ENCODE measurements at places on chromosomes 7 and 10.
A peak's percentile ranks its signal among the peaks of the same experiment; 100 is the strongest.

GRCh38 chr7:23696916-23697441 lies 13.0 kb upstream of the STK31 start:
- peak; percentile 74 for DNase-seq

DNA sequence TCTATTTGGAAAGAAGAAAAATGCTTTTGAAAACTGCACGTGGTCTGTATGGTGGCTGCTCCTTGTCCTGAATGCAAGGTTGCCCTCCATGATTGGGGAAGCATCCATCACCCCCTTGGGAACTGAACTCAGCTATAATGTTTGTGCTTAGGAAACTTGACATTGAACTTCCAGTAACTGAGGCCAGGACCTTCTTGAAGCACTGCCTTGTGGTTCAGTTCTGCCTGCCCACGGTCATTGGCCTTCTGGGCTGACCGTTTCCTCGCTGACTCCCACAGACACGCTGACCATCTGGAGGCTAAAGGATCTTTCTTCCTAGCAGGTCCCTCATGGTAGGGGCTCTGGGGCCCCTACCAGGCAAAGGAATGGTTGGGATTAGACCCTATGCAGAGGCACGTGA lies 247.8 kb downstream of the CAMK1D start:
- no peak for DNase-seq

DNA sequence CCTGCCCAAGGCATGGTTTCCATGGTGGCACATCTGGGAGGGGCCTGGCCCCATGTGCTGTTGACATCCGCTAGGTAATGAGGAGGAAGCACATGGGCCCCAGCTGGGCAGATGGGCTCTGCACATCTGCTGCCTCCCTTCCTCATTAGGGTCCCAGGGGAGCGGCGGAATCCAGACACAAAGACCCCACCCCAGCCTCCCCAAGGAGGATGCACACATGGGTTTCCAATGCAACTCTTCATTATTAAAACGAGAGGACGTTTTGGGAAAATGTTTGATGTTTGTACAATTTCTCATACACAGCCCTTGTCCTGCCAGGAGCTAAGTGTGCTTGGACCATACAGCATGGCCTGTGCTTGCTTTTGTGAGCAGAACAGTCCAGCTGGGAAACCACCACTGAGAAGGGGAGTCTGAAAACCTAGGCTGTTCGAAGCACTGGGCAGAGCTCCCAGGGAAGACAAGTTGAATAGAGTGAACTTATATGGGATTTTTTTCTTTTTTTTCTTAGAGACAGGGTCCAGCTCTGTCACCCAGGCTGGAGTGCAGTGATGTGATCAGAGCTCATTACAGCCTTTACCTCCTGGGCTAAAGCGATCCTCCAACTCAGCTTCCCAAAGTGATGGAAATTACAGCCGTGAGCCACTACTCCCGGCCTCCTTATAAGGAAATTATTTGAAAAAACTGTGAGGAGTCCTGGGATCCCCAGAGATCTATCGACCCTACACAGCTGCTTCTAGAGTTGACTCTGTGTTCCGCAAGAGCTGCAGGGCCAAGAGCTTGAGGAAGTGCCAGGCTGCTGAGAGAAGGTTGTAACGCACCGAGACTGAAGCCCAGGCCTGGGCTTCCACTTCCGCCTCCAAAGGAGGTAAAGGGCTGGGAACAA lies 23.4 kb downstream of the FAM107B start:
- peak; percentile 43 for DNase-seq

- peak; percentile 56 for DNase-seq
Observed at GRCh38 chr7:139918480-139918879, 89.4 kb downstream of the TBXAS1 start.

- DNase-seq = no peak
Observed at GRCh38 chr10:44261710-44262455, 123.0 kb downstream of the CXCL12 start.
